Uterus (tissue), 4 donors: ENCODE measurements at places on chromosomes 12 and 14. TPM values are rescaled to one million over a fixed set of nuclear protein-coding genes. Genes with fewer than 3 reads are reported as not detected.

The STXBP6 gene
- 15.4 TPM for total RNA-seq

The TAS2R20 gene
- total RNA-seq = 24.1 TPM

The FOXA1 gene
- total RNA-seq = not detected

The CLEC4D gene
- total RNA-seq = not detected

The TMCC3 gene
- 30.6 TPM for total RNA-seq

The ADAMTS20 gene
- not detected for total RNA-seq

The SLC8A3 gene
- total RNA-seq = 0.85 TPM

The ACSS3 gene
- 25.6 TPM for total RNA-seq

The KRT78 gene
- not detected for total RNA-seq

The TAS2R7 gene
- total RNA-seq = not detected

The DBX2 gene
- not detected for total RNA-seq

The WSCD2 gene
- 9.4 TPM for total RNA-seq

The CIPC gene
- 24.2 TPM for total RNA-seq

The NKX2-1 gene
- not detected for total RNA-seq

The HSPB8 gene
- 36.6 TPM for total RNA-seq

The RHEBL1 gene
- total RNA-seq = not detected

The FOXM1 gene
- total RNA-seq = not detected

The GPR68 gene
- not detected for total RNA-seq

The NGB gene
- not detected for total RNA-seq

The PTPN21 gene
- total RNA-seq = 17.7 TPM
